ENCODE measurements at places on chromosomes 5 and 9.

DNA sequence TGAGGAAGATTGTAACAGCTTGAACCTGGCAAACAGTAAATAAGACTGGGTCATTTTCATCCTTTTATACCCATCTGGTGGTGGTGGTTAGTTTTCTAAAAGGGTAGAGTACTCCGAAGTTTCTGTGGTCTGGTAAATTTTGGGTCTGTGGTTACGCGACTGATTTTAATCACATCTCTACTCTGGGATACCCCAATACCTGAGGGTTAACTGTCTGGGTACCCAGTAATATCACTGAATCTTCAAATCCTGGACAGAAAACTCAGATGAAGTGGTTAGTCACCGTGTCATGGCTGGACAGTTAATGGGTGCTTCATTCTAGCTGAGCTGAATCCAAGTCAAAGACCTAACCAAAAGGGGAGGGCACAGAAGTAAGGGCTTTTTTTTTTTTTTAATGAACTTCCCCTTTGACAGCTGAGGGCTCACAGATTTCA lies 474.2 kb downstream of the GADD45G start:
- no peak for DNase-seq

DNA sequence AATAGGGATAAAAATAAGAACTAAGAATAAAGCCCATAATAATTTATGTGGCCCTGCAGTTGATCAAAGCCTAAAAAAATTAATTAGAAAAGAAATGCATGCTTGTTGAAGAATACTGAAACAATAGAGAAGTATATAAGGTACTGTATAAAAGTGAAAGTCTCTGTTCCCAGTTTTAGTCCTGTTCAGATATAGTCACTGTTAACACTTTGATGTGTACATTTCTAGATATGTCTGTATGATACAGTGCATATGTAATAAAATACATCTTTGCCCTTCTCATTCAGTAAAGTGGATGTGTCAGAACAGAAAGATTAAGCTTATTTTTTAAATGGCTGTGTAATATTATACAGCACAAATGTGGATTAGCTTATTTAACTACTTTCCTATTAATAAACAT lies 4.1 kb downstream of the C9orf85 start:
- DNase-seq, result no peak

DNA sequence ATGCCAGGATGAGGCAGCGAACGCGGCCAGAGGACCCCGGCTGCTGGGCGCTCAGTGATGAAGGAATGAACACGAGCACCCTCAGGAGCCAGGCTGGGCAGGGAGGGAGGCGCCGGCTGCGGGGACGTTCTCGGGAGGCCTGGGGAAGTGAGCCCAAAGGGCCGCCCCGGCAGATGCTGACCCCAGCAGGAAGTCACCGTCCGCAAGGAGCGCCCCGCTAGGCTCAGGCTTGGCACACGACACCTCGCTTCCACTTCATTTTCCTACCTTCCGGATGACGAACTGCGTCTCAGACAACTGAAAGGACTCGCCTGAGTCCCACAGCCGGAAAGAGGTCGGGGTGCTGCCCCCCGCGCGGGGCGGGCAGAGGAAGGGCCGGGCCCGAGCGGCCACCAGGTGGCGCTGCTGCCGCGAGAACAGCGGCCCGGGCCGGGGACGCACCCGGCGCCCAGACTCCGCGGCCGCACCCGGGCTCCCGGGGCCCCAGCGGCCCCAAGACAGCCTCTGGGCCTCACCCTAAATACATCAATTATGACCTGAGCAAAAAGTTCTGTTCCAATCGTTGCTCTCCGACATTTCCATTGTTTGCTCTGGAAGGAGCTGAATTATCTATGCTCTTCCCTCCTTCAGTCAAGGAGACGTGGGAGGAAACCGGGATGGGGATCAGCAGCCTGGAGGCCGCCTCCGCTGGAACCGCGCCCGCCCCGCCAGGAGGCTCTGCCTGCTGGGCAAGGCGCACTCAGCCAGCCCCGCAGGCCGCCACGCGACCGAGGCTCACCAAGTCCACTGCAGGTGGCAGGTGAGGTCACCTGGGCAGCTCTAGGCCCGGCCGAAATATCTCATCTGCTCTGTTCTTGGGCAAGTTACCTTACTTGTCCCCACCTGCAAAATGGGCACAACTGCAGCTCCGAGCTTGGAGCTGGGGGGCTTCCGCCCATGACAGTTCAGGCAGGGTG lies 107.0 kb downstream of the ZNF354C start:
- peak; percentile 76 for DNase-seq

GRCh38 chr9:33751536-33752129 lies 43.7 kb upstream of the PRSS3 start:
- DNase-seq, result no peak

- no peak for DNase-seq
Observed at GRCh38 chr5:169301386-169301934, 521 bp upstream of the SLIT3 start.

- no peak for DNase-seq
Observed at GRCh38 chr5:36651761-36652685, 45.6 kb downstream of the SLC1A3 start.

- DNase-seq, result no peak
Observed at GRCh38 chr9:82108941-82109340, 120.4 kb downstream of the SPATA31D1 start.

GRCh38 chr9:71202931-71203330 lies 81.5 kb upstream of the TRPM3 start:
- no peak for DNase-seq

DNA sequence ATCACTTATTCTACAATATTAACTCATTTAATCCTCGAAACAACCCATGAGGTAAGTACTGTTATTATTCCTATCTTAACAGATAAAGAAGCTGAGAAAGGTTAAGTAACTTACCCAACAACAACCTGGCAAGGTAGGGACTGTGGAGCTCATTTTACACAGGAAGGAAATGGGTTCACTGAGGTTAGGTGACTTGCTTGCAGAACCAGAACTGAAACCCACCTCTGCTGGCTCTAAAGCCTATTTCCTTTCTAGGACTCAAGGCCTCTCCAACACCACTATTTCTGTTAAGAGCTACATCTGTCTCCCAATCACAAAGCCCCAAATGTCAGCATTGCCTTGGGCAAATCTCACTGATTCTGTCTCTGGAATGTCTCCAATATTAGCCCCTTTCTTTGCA lies 38.9 kb upstream of the IFNK start:
- no peak for DNase-seq

DNA sequence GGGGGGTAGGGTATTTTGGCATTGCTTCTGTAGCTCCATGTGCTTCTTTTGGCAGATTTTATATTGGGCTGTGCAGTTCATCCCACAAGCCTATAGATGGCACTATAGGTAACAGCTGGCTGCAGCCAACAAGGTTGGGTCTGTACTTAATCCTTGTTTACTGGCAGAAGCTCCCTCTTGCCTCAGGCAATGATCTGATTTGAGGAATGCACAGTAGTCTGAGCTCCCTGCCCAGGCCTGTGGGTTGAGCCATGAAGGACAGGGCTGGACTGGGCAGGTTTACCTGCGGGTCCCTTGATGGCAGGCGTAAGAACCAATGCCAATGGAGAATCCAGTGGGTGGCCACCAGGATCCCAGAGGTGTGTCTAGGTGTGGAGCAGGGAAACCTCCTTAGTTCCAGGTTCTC lies 11.7 kb upstream of the OR1J2 start:
- DNase-seq, result peak; percentile 19

- no peak for DNase-seq
Observed at GRCh38 chr5:93082981-93083380, 498.0 kb downstream of the NR2F1-AS1 start.

- DNase-seq, result no peak
Observed at GRCh38 chr5:107251151-107251550, 419.6 kb downstream of the EFNA5 start.
